ENCODE measurements at places on chromosomes 1 and 21.

DNA sequence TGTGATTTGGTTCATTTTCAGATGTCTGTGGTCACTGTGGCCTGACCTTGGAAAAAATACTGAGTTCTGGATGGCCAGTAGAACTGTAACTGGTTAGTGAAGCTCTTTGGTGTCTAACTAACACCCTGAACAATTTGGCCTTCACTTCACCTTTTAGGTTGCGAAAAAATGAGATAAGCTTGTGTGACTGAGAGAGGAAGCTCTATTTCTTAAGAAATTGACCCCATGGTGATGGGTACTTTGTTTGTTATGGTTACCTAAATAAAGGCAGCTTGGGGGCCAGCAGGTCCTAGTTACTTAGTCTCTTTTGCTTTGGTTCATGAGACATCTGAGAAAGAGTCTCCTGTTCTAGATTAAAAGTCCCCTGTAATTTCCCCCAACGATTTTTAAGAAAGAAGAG, 181.6 kb downstream of the ZNF326 start:
- no peak for DNase-seq

DNA sequence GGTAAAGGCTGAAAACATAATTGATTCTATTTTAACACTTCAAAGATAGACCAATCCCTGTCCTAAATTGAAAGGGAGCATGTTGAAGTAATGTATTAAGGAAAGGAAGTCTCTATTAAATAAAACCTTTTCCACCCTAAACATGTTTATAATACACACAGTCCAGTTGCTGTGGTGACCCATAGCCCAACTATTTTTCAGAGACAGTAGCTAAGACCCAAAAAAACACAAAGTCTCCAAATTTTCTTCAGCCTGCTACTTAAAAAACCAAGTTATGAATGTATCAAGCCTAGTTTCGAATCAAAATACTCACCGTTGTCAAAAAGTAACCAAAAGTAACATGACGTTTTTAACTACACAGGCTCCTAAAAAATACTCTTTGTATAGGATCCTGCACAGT, 1.6 kb downstream of the ELK4 start:
- DNase-seq, result no peak

DNA sequence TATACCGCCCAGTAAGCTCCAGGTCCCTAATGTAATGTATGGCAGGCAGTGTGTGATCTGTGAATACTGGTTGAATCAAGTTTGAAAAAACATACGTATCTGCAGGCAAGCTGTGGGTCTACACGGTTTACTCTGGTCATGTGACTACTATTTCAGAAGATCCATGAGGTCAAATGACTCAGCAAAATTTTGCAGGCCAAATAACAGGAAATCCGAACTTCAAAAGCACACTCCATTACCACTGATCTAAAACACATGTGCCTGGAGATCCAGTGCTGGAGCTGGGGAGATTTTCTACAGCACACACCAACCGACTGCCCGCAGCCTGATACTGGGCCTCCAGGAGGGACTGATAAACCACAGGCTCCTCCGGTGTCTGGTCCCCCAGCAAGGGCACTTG, 64.5 kb upstream of the SLC44A3 start:
- no peak for DNase-seq

- no peak for DNase-seq
Measured at GRCh38 chr1:31108861-31109260, 43.3 kb upstream of the PUM1 start.

DNA sequence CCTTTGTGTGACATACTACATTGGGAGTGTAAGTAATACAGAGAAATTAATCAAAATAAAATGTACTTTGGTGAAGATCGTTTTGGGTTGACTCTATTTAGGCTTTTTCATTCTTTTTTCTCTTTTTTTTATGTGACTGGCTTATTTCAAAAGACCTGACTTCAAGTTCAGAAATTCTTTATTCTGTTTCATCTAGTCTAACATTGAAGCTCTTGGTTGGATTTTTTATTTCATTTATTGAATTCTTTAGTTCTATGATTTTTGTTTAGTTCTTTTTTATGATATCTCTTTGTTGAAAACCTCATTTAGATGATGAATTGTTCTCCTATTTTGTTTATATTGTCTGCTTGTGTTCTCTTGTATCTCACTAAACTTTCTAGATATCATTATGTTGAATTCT, 35.6 kb downstream of the SLC35A3 start:
- DNase-seq, result no peak

- no peak for DNase-seq
Measured at GRCh38 chr1:35708441-35708921, 10.2 kb downstream of the C1orf216 start.

GRCh38 chr1:117682372-117682771, 76.5 kb downstream of the TENT5C start:
- DNase-seq, result peak; percentile 50

GRCh38 chr1:38973659-38974437, 17.2 kb upstream of the AKIRIN1 start:
- DNase-seq, result peak; percentile 22
